Right lobe of liver (tissue), 6 donors: ENCODE measurements at places on chromosomes 2 and 18. TPM values are rescaled to one million over a fixed set of nuclear protein-coding genes. Genes with fewer than 3 reads are reported as not detected.

DNA sequence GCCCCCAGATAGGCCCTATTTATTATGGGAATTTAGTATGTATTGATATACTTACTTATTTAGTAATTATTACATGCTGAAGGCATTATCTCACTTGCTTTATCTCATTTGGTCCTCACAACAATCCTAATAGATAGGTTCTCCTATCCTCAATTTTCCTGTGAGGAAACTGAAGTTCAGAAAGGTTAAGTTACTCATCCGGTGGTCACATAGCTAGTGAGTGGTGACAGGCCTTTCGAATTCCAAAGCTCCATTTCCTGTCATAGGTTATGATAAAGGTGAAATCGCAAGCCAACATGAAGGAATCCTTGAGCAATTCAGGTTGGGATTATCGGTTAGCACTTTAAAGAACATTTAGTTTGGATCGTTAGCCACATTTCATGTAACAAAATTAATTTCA is 33.3 kb downstream of the NAB1 start:
- H3K4me3 ChIP-seq = no peak overlapping the region
- no peak for DNase-seq
- peaks cover 7% of the 10 kb centered on the region for H3K4me1 ChIP-seq
- no peaks in the 10 kb centered on the region for H3K27me3 ChIP-seq

GRCh38 chr2:17242813-17243485 is 275.3 kb downstream of the RAD51AP2 start:
- H3K27ac ChIP-seq = no peak overlapping the region
- no peak for DNase-seq
- no peaks in the 10 kb centered on the region for H3K4me1 ChIP-seq
- H3K36me3 ChIP-seq = no peaks in the 10 kb centered on the region
- H3K4me3 ChIP-seq = no peak overlapping the region
- no peaks in the 10 kb centered on the region for H3K27me3 ChIP-seq

GRCh38 chr18:12645751-12646203 is 12.1 kb downstream of the SPIRE1 start:
- no peaks in the 10 kb centered on the region for H3K4me1 ChIP-seq
- H3K27ac ChIP-seq = no peak overlapping the region
- DNase-seq = no peak
- H3K36me3 ChIP-seq = no peaks in the 10 kb centered on the region
- H3K27me3 ChIP-seq = no peaks in the 10 kb centered on the region

DNA sequence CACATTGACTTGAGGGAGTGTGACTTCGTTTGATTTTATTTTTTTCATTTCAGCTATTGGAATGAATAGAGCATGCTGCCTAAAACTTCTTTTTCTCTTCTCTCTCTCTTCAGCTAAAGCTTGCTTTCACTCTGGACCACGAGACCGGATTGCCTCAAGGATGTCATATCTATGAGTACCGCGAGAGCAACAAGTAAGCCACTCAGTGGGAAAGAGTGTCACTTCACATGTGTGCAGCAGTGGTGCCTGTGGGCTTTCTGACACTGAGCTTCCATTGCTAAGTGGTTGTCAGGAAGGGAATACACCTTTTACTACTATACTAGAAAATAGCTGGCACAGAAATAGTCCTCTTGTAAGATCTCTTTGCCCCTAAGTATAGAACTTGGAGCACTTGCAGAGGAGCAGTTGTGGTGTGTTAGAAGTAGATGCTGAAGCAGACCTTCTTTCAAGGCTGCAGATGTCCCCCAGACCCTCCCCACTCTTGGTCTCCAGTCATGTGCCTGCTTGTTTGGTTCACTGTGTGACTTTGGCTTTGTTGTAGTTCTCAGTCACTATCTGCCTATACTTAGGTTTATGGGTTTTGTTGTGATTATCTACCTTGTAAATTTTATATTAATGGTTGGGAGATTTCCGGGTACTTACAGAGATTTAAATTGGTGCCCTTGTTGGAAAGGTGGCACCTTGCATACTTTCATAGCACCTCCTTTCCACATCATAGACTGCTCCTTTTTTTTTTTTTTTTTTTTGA is 78.5 kb upstream of the ALPP start:
- H3K36me3 ChIP-seq = no peaks in the 10 kb centered on the region
- no peaks in the 10 kb centered on the region for H3K4me1 ChIP-seq
- H3K27me3 ChIP-seq = no peaks in the 10 kb centered on the region
- no peak overlapping the region for H3K4me3 ChIP-seq
- no peak for DNase-seq

DNA sequence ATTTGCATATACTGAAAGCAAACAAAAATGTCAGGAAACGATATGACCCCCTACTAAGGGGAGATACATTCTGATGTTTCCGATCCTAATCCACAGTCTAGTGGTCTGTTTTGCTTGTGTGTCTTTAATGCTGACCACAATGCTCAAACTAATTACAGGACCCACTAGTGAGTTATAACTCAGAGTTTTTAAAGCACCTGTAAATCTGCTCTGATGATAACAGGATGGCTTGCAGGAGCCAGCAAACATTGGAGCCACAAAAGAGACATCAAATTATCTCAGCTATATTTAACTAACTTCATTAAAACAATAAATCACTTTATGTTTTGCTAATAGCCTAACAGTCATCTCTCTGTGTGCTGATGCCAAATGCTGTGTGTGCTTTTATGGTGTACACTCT is 300.3 kb downstream of the NBAS start:
- no peaks in the 10 kb centered on the region for H3K27me3 ChIP-seq
- DNase-seq = no peak
- H3K36me3 ChIP-seq = no peaks in the 10 kb centered on the region
- H3K27ac ChIP-seq = no peak overlapping the region
- H3K4me3 ChIP-seq = no peak overlapping the region

- DNase-seq = no peak
- H3K27me3 ChIP-seq = no peaks in the 10 kb centered on the region
- H3K27ac ChIP-seq = no peak overlapping the region
- no peaks in the 10 kb centered on the region for H3K36me3 ChIP-seq
- no peak overlapping the region for H3K4me3 ChIP-seq
These were observed 46.4 kb upstream of the STON1 start for GRCh38 chr2:48483506-48483905.

GRCh38 chr18:38330573-38330972 is 765.0 kb upstream of the CELF4 start:
- H3K27ac ChIP-seq = no peak overlapping the region
- DNase-seq = no peak
- no peak overlapping the region for H3K4me3 ChIP-seq

DNA sequence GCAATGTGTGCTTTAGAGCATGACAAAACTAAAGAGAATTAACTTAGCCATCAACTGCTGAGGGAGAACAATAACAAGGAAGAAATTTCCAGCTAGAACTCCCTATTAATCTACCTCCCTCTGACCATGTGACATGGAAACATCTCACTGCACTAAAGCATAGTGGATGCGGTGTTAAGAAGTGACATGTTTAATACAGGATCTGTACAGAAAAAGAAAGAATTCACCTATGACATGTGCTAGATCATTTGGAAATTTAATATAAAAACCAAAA is 202.3 kb upstream of the KLHL14 start:
- DNase-seq = no peak
- H3K27ac ChIP-seq = no peak overlapping the region
- no peaks in the 10 kb centered on the region for H3K4me1 ChIP-seq
- no peaks in the 10 kb centered on the region for H3K27me3 ChIP-seq
- no peaks in the 10 kb centered on the region for H3K36me3 ChIP-seq

DNA sequence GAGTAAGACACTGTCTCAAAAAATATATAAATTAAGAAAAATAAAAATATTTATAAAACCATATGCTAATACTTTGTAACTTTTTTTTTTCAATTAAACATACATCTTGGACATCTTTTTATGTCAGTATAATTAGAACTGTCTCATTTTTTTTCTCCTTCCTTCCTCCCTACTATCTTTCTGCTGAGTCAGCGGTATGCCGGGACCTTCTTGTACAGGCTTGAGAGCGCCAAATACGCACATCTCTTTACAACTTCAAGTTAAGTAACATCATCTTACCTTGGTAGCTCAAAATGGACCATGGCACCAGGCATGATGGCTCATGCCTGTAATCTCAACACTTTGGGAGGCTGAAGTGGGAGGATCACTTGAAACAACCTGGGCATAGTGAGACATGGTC is 153.4 kb downstream of the FAM161A start:
- H3K27me3 ChIP-seq = no peaks in the 10 kb centered on the region
- no peak overlapping the region for H3K27ac ChIP-seq
- no peaks in the 10 kb centered on the region for H3K4me1 ChIP-seq
- H3K4me3 ChIP-seq = no peak overlapping the region

DNA sequence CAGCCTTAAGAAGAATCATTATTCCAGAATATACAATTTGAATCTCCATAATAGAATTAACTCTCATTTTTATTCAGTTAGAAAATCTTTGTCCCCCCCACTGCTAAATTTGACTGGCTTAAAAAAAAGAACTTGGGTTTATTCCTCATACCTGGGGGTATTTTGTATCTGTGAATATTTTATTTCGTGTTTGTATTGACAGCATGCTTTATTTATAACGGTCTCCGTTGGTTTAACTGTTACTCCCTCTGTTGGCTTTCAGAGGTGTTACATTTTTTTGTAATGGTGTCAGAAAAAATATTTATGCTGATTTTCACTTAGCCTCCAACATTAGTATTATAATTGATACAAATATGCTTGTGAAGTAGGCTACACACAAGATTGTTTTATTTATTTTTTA is 109.1 kb downstream of the HAUS1 start:
- H3K36me3 ChIP-seq = peaks cover 5% of the 10 kb centered on the region
- no peak for DNase-seq
- no peak overlapping the region for H3K27ac ChIP-seq
- H3K4me1 ChIP-seq = no peaks in the 10 kb centered on the region
- no peak overlapping the region for H3K4me3 ChIP-seq
- no peaks in the 10 kb centered on the region for H3K27me3 ChIP-seq

DNA sequence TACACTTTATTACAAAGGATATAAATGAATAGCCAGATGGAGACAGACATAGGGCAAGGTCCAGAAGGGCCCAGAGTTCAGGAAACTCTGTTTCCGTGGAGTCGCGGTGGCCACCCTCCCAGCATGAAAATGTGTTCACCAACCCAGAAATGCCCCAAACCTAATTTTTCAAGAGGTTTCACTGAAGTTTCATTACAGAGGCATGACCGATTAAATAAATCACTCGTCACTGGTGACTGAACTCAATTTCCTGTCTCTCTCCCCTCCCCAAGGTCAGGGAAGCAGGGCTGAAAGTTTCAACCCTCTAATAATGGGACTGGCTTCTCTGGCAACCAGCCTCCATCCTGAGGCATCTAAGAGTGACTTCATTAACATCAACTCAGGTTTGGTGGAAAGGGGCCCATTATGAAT is 22.4 kb downstream of the USP40 start:
- no peak overlapping the region for H3K4me3 ChIP-seq
- no peaks in the 10 kb centered on the region for H3K4me1 ChIP-seq
- no peaks in the 10 kb centered on the region for H3K27me3 ChIP-seq
- no peak overlapping the region for H3K27ac ChIP-seq

- H3K4me1 ChIP-seq = peaks cover 4% of the 10 kb centered on the region
- H3K27me3 ChIP-seq = no peaks in the 10 kb centered on the region
- no peak for DNase-seq
- H3K36me3 ChIP-seq = no peaks in the 10 kb centered on the region
- no peak overlapping the region for H3K4me3 ChIP-seq
These were observed 20.8 kb downstream of the DYNAP start for GRCh38 chr18:54611816-54612215.

DNA sequence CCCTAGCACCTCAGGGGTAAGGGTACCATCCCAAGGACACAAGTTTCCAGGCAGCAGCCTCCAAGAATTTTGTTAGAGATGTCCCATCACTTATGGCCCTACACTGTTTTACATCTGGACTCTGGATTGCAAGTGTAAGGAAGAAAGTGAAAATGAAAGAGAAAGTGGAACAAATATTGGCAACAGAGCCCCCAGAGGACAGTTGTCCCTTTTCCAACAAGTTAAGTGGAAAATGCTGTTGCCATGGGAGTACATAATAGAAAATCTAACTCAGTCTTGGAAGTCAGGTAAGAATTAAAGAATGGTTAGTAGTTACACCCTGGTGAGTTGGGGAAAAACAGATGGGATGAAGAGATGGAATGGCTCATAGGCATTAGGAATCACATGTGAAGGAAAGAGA is 50.6 kb downstream of the TTC21B start:
- DNase-seq = no peak
- no peaks in the 10 kb centered on the region for H3K36me3 ChIP-seq
- no peak overlapping the region for H3K27ac ChIP-seq
- H3K27me3 ChIP-seq = no peaks in the 10 kb centered on the region

DNA sequence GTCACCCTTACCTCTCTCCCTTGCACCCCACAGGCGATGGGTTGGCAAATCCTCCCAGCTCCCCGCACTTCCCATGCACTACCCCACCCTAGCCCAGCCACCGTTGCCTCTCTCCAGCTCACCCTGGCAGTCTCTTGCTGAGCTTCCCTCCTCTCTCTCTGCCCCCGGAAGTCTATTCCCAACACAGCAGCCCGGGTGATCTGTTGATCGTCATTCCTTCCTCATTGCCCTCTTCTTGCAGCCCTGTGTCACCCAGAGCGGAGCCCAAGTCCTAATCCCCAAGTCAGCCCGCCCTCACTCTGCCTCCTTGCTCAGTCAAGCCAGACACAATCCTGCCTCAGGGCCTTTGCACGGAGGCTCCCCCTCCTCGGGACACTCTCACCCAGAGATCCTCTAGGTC is 55.2 kb downstream of the CIB4 start:
- peak; percentile 28 for DNase-seq
- no peaks in the 10 kb centered on the region for H3K27me3 ChIP-seq
- H3K4me3 ChIP-seq = no peak overlapping the region
- no peaks in the 10 kb centered on the region for H3K4me1 ChIP-seq
- H3K27ac ChIP-seq = no peak overlapping the region
- no peaks in the 10 kb centered on the region for H3K36me3 ChIP-seq

- no peaks in the 10 kb centered on the region for H3K4me1 ChIP-seq
- H3K36me3 ChIP-seq = no peaks in the 10 kb centered on the region
- DNase-seq = no peak
- no peak overlapping the region for H3K4me3 ChIP-seq
- H3K27ac ChIP-seq = peak overlapping the region; percentile 72
These were observed 39.8 kb upstream of the AAK1 start for GRCh38 chr2:69683170-69683971.

GRCh38 chr2:176170602-176171305 is 13.6 kb downstream of the HOXD3 start:
- H3K4me3 ChIP-seq = no peak overlapping the region
- no peak for DNase-seq
- no peaks in the 10 kb centered on the region for H3K36me3 ChIP-seq
- H3K27ac ChIP-seq = no peak overlapping the region
- H3K27me3 ChIP-seq = peaks cover 53% of the 10 kb centered on the region
- H3K4me1 ChIP-seq = no peaks in the 10 kb centered on the region

- no peak overlapping the region for H3K4me3 ChIP-seq
- H3K36me3 ChIP-seq = no peaks in the 10 kb centered on the region
- DNase-seq = no peak
- H3K4me1 ChIP-seq = no peaks in the 10 kb centered on the region
- H3K27ac ChIP-seq = no peak overlapping the region
These were observed 12.2 kb downstream of the DOK1 start for GRCh38 chr2:74566754-74567085.

Gene PPP4R1
- 33.4 TPM for total RNA-seq

Gene GKN2
- not detected for total RNA-seq

Gene LHCGR
- total RNA-seq = not detected

Gene CSRNP3
- 2.0 TPM for total RNA-seq

Gene CBLN2
- total RNA-seq = not detected

Gene PDCD1
- total RNA-seq = not detected

Gene B3GNT7
- total RNA-seq = 0.79 TPM

Gene CABYR
- 7.5 TPM for total RNA-seq

Gene IL1B
- total RNA-seq = 1.0 TPM

Gene MDH1B
- 0.11 TPM for total RNA-seq

Gene C2orf78
- total RNA-seq = not detected

Gene CHRNG
- total RNA-seq = not detected
